ENCODE measurements at places on chromosomes 16 and 17.

DNA sequence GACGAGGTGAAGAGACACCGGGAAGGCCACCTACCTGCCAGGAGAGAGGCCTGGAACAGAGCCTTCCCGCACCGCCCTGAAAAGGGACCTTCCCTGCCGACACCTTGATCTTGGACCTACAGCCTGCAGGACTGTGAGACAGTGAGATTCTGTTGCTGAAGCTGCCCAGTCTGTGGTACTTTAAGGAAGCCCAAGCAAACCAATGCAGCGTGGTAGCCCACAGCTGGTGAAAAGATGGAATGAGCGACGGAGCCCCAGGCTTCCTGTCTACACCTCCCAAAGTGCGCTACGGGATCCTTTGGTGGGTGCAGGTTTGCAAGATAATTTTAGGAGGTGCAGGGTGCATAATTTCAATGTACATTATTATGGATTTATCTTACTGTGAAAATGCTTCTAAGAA lies 33.9 kb downstream of the TNFRSF13B start:
- no peak for DNase-seq

DNA sequence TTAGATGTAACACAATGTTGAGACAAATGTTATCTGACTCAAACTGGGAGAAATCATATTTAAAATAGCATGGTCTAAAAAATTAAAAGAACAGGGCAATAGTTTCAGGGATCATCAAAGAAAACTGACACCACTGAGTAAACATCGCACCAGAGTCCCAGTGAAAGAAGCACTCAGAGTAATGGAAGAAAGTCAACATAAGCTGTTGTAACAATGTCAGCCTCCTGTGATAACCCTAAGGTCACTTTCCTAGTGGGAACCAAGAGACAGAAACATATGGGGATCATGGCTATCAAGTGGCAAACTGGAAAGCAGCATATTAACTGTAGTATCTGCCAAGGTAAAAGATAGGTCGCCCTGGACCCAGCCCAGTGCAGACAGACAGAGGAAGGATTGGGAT lies 160.8 kb downstream of the CA10 start:
- DNase-seq = no peak

- DNase-seq = no peak
These were observed 20.3 kb upstream of the AKTIP start for GRCh38 chr16:53523126-53523804.

- no peak for DNase-seq
These were observed 39.0 kb downstream of the NLRP1 start for GRCh38 chr17:5545051-5545987.

GRCh38 chr16:82037666-82038065 lies 2.6 kb downstream of the HSD17B2 start:
- DNase-seq = no peak

- no peak for DNase-seq
These were observed 509 bp upstream of the ATAD5 start for GRCh38 chr17:30831257-30831656.

DNA sequence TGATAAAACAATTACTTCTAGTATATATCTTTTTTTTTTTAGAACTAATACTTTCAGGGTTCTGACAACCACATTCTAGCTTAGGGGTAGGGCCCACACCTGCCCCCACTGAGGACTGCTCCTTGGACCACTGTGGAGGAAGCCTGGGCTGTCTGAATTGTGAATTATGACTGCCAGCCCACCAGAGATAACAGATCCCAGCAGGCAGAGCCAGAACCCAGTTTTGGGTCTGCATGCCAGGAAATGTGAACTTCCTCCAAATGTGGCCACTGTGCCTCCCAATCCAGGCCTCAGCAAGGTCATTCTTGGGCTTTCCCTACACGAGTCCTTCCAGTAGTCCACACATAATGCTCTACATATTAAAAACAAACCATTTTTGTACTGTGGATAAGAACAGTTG lies 15.9 kb downstream of the VEZF1 start:
- DNase-seq = no peak

GRCh38 chr17:33512113-33512512 lies 219.0 kb upstream of the ASIC2 start:
- DNase-seq = no peak

DNA sequence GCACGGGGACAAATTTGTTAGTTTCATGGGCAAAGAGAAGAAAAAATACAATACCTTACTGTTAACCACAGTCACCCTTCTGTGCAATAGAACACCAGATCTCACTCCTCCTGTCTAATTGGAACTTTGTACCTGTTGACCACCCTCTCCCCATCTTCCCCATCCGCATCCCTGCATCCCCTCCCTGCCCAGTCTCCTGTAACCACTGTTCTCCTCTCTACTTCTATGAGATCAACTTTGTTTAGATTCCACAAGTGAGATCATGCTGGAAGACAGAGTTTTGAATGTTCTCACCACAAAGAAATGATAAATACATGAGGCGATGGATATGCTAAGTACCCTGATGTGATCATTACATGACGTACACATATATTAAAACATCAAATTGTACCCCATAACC lies 47.7 kb downstream of the CLEC16A start:
- DNase-seq = peak; percentile 72

DNA sequence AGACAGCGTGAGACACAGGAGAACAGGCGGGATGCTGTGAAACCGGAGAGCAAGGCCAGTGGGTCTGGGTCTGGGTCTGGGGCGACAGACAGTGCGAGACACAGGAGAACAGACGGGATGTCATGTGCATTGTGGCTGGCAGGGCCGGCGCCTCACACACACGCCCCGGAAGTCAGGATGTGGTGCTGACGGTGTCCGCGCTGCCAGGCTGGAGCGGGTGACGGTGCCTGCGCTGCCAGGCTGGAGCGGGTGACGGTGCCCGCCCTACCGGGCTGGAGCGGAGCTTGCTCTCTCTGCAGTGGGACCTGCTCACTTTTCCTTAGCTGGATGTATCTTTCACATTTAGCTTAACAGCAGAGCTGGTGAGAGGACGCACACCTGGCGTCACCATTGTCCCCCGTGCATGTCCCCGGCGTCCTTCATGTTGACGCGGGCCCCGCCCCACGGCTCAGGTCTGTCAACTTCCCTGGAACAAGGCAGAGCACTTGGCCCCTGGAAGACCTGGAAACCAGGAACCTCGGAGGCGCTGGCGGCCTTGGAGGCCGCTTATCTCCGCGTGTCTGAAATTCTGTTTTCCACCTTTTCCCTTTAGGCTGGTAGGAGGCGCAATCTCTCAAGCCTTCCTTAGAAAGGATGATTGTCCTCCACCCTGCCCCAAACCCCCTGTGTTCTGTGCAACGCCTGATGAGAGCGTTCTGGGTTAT lies 43.0 kb upstream of the ZNF750 start:
- no peak for DNase-seq

DNA sequence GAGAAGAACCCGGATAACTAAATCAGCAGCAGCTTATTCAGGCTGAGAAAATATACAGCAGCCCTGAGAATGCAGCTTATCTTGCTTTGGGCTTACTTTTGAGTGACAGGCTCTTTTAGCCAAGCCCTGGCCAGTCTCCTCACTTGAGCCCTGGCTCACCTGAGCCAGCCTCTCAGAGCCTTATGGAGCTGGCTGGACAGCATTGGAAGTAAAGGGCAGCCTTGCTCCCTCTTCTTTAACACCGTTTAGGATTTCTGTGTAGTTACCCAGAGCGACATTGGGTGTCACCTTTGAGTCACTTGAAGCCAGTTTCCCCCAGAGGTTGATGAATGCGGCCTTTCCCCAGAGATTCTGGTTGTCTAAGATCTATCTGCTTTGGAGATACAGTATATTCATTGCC lies 7.7 kb upstream of the NPIPB2 start:
- peak; percentile 51 for DNase-seq

GRCh38 chr16:3363793-3364192 lies 8.1 kb downstream of the OR2C1 start:
- no peak for DNase-seq

DNA sequence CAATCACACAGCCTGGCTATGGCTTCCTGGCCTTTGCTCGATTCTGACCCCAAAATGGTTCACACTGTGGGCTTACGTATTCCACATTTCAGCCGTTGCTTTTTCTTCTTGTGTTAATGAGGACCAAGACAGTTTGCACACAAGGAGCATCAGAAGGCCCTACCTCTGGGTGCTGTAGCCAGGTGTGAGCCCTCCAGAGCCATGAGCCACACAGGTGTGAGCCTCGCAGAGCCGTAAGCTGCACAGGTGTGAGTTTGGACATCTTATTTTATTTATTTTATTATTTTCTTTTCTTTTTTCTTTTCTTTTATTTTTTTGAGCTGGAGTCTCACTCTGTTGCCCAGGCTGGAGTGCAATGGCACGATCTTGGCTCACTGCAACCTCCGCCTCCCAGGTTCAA lies 70.6 kb downstream of the LMF1 start:
- no peak for DNase-seq

DNA sequence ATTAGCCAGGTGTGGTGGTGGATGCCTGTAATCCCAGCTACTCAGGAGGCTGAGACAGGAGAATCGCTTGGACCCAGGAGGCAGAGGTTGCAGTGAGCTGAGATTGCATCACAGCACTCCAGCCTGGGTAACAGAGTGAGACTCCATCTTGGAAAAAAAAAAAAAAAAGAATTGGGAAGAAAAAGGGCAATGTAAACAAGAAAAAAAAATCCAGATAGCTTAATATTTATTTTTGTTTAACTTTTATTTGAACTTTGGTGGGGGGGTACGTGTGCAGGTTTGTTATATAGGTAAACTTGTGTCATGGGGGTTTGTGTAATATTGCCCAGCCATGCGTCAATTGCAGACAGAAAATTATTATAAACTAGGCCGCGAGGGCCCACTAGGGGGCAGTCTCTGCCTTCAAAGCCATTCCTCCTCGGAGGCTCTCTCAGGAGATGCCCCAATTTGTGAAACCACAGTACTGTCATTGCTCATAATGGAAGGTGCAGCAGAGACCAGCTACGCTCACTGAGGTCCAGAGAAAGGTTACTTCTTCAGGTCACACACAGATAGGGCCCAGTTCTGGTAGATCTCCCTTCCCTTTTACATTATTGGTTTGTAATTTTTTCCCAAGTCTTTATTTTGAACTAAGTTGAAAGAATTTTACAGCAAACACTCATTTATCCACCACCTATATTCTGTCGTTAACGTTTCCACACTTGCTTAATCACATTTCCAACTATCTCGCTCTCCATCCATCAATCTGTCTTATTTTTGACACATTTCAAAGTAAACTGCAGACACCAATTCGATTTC lies 206.2 kb downstream of the PRKCB start:
- peak; percentile 60 for DNase-seq

DNA sequence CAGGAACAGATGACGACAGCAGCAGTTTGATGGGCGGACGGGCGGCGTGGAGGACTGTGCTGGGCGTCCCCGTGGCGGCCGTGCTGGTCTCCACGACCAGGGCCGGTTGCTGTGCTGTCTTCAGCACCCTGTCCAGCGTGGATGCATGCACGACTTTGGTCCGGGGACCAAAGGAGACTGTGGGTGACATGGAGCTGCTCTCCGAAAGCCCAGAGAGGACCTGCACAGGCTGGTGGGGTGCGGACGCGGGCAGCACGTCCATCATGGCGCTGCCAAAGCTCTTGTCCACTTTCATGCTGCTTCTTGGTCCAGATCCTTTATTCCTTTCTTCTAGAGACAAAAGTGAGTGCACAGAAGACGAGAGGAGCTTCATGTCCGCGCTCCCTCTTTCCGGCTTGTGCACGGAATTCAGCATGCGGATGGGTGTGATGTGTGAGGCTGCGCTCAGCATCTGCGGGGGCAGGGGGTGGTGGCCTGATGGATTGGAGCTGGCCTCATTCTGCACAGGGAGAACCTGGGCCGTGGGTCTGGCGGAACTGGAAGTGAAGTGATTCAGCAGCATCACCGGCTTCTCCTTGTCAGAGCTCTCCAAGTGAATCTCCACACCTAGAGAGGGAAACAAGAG lies 20.3 kb downstream of the MAP1LC3B start:
- no peak for DNase-seq

GRCh38 chr17:42891539-42892152 lies 9.0 kb upstream of the G6PC1 start:
- no peak for DNase-seq

- DNase-seq = no peak
These were observed 13.9 kb upstream of the KDM8 start for GRCh38 chr16:27189335-27189972.

GRCh38 chr17:19370493-19370960 lies 7.8 kb upstream of the MAPK7 start:
- no peak for DNase-seq

DNA sequence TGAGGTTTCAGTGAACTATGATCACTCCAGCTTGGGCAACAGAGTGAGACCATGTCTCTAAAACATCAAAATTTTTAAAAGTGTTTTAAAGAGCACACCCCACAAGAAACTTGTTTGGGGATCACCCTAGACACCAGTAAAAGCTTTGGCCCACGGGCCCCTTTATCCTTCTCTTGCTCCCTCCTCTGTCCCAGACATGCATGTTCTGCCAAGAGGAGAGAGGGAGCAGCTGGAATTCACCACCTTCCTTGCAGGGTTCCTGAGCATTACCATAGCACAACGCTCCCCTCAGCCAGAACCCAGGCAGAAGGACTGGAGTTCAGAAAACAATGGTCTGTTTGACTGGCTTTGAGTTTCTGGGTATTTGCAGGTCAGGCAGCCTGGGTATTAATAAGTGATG lies 214.3 kb upstream of the CDH5 start:
- no peak for DNase-seq

DNA sequence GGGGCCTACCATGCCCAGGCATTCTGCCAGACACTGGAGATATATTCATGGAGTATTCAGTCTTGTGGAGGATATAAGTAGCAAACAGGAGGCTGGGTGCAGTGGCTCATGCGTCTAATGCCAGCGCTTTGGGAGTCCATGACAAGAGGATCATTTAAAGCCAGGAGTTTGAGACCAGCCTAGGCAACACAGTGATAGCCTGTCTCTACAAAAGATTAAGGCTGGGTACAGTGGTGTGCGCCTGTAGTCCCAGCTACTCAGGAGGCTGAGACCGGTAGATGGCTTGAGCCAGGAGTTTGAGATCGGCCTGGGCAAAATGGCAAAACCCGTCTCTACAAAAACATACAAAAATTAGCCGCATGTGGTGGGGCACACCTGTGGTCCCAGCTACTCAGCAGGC lies 37.7 kb upstream of the CDH3 start:
- DNase-seq = no peak

DNA sequence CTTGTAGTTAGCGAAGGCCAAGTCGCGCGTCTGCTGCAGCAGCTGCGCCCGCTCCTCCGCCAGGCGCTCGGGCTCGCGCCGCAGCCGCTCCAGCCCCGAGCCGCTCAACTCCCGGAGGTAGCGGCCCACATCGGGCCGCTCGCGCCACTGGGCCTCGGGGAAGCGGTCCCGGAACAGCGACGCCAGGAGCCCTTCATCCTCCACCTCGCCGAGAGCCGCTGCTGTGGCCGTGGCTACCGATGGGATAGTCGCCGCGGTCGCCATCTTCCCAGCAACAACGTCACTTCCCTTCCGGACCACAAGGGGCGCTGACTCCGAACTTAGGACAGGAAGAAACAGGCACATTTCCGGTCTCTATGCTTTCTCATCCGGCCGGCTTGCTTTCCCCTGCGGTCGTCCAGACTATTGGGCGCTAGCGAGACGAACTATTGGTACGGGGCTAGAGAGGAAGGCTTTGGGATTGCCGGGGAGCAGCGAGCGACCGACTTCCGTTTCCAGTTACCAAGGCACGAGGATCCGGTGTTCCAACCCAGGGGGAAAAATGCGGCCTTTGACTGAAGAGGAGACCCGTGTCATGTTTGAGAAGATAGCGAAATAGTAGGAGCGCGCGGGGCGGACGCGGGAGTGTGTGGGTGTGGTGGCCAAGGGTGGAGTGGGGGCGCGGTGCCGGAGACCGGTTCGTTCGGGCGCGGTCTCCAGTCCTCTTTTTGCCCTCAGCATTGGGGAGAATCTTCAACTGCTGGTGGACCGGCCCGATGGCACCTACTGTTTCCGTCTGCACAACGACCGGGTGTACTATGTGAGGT lies at the start of the genes COG8 and NIP7:
COG8 (minus strand) TSS at position 276 of the 806 bp plus-strand sequence; CDS start at position 264, 12 bp downstream.
NIP7 (plus strand) TSS at position 484 of the 806 bp plus-strand sequence; CDS start at position 542, 58 bp downstream.
- peak; percentile 99 for DNase-seq

Data from HFFc6 (cell line).